ENCODE measurements at places on chromosomes 6 and 20.
A peak's percentile ranks its signal among the peaks of the same experiment; 100 is the strongest.

GRCh38 chr6:26172608-26172968 lies 85.4 kb downstream of the HFE start:
- no peak for DNase-seq

DNA sequence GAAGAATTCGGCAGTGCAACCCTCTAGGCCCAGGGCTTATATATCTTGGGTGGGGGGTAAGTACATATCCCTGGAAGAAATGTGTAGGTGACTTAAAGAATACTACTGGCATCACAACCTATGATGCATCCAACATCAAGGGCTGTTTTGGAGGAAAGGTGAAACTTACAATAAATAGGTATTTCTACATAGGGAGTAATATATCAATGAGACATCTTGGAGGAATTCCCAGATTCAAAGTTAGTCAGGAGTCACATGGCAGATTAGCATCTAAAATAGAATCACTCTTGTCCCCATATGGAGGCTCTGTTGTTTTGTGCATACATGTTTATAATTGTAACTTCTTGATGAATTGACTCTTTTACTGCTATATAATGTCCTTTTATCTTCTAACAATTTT lies 375.5 kb downstream of the PAX1 start:
- DNase-seq = no peak

DNA sequence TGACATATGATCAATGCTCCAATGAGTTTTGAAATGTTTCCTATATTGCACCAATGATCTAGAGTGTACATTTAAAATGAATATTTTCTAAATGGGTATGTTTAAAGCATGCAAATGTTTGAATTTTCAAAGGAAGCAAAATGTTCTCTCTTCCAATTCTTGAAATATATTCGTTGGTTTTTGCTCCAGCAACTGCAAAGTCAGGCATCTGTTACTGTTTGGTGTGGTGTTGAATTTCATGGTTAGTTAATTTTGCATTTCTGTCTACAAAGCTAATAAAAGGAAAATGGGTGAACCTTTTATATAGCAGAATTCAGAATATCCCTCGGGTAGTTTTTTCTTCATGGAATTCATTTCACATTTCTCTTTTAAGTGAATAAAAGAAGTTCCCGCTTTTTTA lies 1018.3 kb downstream of the GRIK2 start:
- no peak for DNase-seq

- no peak for DNase-seq
Observed at GRCh38 chr20:43322851-43323250, 133.1 kb upstream of the PTPRT start.

GRCh38 chr6:15781890-15782289 lies 119.1 kb upstream of the DTNBP1 start:
- DNase-seq = no peak

DNA sequence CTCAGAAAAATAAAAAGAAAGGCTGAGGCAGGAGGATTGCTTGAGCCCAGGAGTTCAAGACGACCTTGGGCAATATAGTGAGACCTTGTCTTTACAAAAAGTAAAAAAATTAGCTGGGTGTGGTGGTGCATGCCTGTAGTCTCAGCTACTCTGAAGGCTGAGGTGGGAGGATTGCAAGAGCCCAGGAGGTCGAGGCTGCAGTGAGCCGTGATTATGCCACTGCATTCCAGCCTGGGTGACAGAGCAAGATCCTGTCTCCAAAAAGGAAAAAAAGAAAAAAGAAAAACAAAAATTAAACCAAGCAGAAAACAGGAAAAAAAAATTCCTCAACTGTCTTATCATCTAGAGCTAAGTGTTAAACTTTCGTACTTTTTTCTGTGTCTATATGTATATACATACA lies 12.4 kb upstream of the SRSF3 start:
- no peak for DNase-seq

GRCh38 chr6:41027241-41027640 lies 11.8 kb downstream of the UNC5CL start:
- no peak for DNase-seq

- DNase-seq = peak; percentile 26
Observed at GRCh38 chr6:24583463-24584381, 62.3 kb downstream of the KIAA0319 start.

GRCh38 chr6:28794175-28795002 lies 129.4 kb downstream of the TRIM27 start:
- no peak for DNase-seq

- no peak for DNase-seq
Observed at GRCh38 chr6:79627422-79627821, 3.7 kb upstream of the SH3BGRL2 start.

GRCh38 chr6:160959726-160960435 lies 31.7 kb upstream of the MAP3K4 start:
- no peak for DNase-seq

- no peak for DNase-seq
Observed at GRCh38 chr6:90078513-90079289, 184.4 kb downstream of the GJA10 start.

GRCh38 chr20:7180256-7181045 lies 413.0 kb downstream of the BMP2 start:
- no peak for DNase-seq

- no peak for DNase-seq
Observed at GRCh38 chr6:131004387-131004755, 58.7 kb downstream of the EPB41L2 start.

DNA sequence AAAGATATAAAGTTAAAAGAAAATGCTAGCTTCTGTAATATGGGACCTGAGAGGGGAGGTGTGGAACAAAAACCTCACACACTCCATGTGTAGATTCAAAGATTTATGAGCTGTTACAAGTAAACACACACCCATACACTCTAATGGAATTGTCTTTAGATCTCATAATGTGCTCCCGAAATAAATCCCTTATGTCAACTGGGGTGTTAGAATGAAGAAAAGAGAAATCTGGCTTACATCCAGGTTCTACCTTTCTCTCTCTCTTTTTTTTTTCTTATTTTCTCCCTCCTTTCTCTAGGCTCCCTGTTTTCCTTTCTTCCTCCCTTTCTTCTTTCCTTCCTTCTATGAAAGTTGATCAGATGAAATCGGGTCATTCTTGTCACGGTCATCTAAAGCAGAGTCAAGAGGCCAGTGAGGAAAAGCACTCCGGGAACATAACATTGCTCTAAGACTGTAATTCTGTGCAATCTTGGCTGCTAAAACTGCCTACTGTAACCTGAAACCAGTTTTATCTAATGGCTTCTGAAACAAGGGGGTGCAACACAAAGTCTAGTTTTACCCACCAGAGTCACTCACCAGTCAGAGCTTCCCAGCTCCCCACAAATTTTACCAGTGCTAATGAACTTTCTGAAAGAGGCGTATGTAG lies 68.3 kb upstream of the BTBD3 start:
- DNase-seq = no peak

DNA sequence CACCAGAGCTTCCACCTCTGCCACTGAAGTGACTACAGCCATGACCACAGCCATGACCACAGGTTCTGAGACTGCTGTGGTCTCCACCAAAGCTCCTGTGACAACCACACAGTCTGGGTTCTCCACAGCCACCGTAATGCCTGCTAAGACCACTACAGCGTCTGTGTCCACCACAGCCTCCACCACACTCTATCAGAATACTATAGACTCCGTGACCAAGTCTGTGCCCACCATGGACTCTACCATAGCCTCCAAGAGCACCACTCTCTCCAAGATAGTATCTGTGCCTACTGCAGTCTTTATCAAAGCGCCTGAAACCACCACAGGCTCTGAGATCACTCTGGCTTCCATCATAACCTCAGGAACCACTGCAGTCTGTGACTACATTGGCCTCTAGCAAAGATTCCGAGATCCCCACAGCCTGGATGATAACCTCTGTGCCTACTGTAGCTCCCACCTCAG lies 18.3 kb upstream of the MUC21 start:
- no peak for DNase-seq

All from stimulated activated CD8-positive, alpha-beta memory T cell treated with anti-CD3 and anti-CD28 coated beads, Interleukin-4, amount 100 ng/mL, for 1 hour (primary cell).